Fibroblast of skin of scalp (primary cell): ENCODE measurements at places on chromosomes 5 and 9.

DNA sequence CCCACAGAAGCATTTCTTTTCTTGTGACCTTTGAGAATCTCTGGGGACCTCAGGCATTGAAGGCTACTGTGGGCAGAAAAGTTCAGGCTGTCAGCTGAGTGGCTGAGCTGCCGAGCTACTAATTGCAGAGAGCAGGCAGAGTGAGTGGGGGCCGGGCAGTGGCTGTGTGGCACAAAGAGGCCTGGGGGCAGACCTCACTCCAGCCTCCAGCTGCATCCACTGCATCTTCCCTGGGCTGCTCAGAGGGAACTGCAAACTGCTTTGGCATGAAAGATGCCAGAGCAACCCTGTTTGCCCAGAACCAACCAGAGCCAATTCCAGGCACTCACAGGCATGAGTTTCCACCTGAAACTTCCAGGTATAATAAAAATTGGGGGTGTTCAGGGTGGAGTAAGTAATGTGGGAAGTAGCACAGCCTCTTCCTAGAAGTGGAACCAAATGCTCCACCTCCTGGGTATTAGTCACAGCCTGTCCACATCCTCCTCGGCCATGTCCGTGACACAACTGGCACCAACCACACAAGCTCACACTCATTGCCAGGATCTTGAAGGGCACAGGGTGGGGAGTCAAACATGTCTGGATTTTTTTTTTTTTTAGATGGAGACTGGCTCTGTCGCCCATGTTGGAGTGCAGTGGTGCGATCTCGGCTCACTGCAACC is 548.9 kb downstream of the BNC2 start:
- DNase-seq, result peak; percentile 30

DNA sequence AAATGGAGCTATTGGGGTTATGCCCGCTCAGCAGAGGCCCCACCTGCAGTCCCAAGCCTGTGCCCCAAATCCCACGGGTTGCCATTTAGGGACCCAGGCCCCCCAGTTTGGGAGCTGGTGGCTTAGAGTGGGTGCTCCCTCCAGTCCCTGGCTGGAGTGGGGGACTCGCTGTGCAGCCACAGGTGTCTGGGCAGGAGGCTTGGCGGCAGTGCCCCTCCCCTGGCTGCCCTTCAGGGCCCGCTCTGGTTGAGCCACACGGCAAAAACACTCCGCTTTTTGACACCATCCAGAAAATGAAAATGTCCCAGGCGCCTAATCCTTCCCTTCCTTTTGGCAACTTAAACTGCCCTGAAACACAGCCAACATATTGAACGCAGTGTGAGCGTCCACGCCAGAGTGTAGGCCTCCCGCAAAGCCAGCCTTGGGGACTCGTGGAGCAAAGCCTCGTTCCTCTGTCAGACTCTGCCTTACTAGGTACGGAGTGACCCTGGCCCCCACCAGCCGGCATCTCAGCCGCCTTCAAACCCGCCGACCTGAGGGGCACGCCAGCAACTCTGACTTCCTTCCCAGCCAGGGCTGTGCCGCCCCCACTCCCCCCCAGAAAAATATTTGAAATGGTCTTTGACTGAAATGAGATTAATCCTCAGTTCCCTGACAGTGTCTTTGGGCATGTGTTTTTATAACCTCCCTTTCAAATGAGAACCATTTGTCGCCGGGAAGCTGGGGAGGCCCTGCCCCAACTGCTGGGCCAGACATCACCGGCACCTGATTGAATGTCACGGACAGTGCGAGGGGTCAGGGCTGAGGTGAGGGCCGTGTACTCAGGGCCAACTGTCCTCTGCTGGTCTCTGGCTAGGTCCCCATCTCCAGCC is 98.5 kb upstream of the LMX1B start:
- peak; percentile 38 for DNase-seq

- DNase-seq, result no peak
Measured at GRCh38 chr5:67014191-67014590, 182.4 kb downstream of the CD180 start.

DNA sequence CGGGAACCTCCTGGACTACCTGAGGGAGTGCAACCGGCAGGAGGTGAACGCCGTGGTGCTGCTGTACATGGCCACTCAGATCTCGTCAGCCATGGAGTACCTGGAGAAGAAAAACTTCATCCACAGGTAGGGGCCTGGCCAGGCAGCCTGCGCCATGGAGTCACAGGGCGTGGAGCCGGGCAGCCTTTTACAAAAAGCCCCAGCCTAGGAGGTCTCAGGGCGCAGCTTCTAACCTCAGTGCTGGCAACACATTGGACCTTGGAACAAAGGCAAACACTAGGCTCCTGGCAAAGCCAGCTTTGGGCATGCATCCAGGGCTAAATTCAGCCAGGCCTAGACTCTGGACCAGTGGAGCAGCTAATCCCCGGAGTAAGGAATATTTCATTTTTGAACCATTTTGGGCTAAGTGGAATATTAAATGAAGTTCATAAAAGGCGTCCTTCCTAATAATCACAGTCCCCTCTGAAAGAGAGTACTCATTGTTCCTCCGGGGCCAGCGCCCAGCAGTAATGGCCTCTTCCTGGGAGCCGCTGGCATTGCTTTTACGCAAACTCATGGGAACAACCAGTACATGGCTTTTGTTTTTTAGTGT is 23.6 kb downstream of the QRFP start:
- DNase-seq, result no peak

GRCh38 chr5:167923396-167923795 is 368.0 kb upstream of the WWC1 start:
- DNase-seq, result peak; percentile 52

- DNase-seq, result peak; percentile 47
Measured at GRCh38 chr5:40442346-40442745, 237.4 kb upstream of the PTGER4 start.
